ENCODE measurements at places on chromosomes 5 and 9. TPM values are rescaled to one million over a fixed set of nuclear protein-coding genes. Genes with fewer than 3 reads are reported as not detected.

Gene HNRNPA0
- 12.8 TPM for total RNA-seq

Gene MARCOL
- total RNA-seq: not detected

Gene PLPPR1
- not detected for total RNA-seq

Gene OR4F3
- 0.26 TPM for total RNA-seq

Gene ADAMTS16
- total RNA-seq: 0.17 TPM

Gene GMCL2
- total RNA-seq: under 0.01 TPM

Gene SEC61B
- total RNA-seq: 58.8 TPM

Gene IL3
- total RNA-seq: not detected

Gene HSPB3
- 21.1 TPM for total RNA-seq

Gene PCDHGB4
- 18.3 TPM for total RNA-seq

Gene GFPT2
- 26.7 TPM for total RNA-seq

Gene TAF11L11
- total RNA-seq: not detected

Gene GPRIN1
- 6.3 TPM for total RNA-seq

Gene SNCAIP
- total RNA-seq: 5.1 TPM

Gene CAPSL
- 0.33 TPM for total RNA-seq

Gene TUSC1
- total RNA-seq: 10.5 TPM

- H3K27ac ChIP-seq: no peak overlapping the region
- H3K4me1 ChIP-seq: no peaks in the 10 kb centered on the region
- no peak overlapping the region for H3K4me3 ChIP-seq
- DNase-seq: no peak
- H3K27me3 ChIP-seq: no peaks in the 10 kb centered on the region
Observed at GRCh38 chr5:2096887-2097505, 214.3 kb upstream of the IRX4 start.

- H3K27me3 ChIP-seq: no peaks in the 10 kb centered on the region
- H3K36me3 ChIP-seq: no peaks in the 10 kb centered on the region
- no peak for DNase-seq
- H3K4me1 ChIP-seq: peaks cover 7% of the 10 kb centered on the region
- no peak overlapping the region for H3K27ac ChIP-seq
- no peak overlapping the region for H3K4me3 ChIP-seq
Observed at GRCh38 chr9:91885746-91886413, 64.1 kb downstream of the ROR2 start.

GRCh38 chr9:38360839-38361472, 31.5 kb upstream of the ALDH1B1 start:
- no peak overlapping the region for H3K4me3 ChIP-seq

DNA sequence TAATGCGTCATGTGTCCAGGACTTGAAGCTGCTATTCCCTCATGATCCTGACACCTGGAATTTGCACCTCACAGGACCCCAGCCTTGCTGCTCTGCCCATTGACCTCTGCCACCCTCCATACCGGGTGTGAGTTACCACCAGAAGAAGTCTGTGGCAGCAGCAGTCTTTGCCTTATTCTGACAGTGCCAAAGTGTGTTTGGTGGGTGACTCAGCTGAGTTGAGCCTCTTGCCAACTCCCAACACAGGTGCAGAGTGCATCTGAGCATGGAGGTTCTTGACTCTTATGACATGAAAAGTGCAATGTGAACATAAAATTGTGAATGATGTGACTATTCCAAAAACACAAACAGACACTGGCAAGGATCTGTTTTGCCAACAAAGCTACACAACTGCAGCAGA, 1166.5 kb upstream of the CDH18 start:
- H3K4me3 ChIP-seq: no peak overlapping the region
- H3K27me3 ChIP-seq: no peaks in the 10 kb centered on the region
- no peak overlapping the region for H3K27ac ChIP-seq
- H3K36me3 ChIP-seq: no peaks in the 10 kb centered on the region

- H3K27me3 ChIP-seq: no peaks in the 10 kb centered on the region
- no peaks in the 10 kb centered on the region for H3K36me3 ChIP-seq
- no peak overlapping the region for H3K27ac ChIP-seq
- peak; percentile 98 for DNase-seq
- no peak overlapping the region for H3K4me3 ChIP-seq
- H3K4me1 ChIP-seq: peaks cover 19% of the 10 kb centered on the region
Observed at GRCh38 chr9:77712533-77713130, 64.5 kb upstream of the GNA14 start.

GRCh38 chr5:168165221-168165914, 126.1 kb upstream of the WWC1 start:
- no peak overlapping the region for H3K27ac ChIP-seq
- no peak for DNase-seq
- no peak overlapping the region for H3K4me3 ChIP-seq

- no peaks in the 10 kb centered on the region for H3K27me3 ChIP-seq
- no peaks in the 10 kb centered on the region for H3K36me3 ChIP-seq
- no peak for DNase-seq
Observed at GRCh38 chr5:89723907-89724306, 685.6 kb downstream of the CETN3 start.

DNA sequence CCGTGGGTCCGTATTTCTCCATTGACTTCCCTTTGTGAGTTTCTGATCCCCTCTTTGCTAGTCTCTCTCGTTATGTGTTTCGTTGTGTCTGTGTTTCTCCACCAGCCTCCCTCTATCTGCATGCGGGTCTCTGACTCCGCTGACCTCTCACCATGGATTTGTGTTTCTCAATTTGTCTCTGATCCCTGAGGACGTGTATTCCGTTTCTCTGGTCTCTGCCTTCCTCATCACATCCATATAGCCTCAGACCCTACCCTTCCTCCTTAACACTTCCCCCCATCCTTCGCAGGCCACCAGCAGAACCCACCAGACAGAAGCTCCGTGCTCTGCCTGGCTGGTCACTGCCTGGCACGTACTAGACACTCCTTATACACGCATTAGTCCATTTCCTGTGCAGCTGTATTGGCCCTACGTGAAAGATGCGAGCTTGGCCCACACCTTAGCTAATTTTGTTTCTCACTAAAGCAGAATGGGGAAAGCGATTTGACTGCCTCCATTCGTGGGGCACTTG, 631 bp downstream of the B4GALT7 start:
- no peak for DNase-seq
- H3K27ac ChIP-seq: peak overlapping the region; percentile 44
- H3K36me3 ChIP-seq: peaks cover 7% of the 10 kb centered on the region
- H3K27me3 ChIP-seq: no peaks in the 10 kb centered on the region
- H3K4me3 ChIP-seq: peak overlapping the region; percentile 94

DNA sequence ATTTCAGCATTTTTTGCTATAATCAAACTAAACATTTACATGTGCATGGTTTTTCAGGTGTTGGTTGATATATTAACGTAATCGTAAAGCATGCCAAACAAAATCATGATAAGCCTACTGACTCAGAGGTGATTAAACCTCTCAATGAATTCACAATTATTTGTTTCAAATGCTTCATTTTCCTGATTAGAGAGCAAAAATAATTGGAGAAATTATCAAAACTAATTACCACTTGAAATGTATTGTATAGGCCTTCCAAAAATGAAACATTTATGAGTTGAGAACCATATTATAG, 45.7 kb upstream of the JMY start:
- DNase-seq: no peak
- no peaks in the 10 kb centered on the region for H3K27me3 ChIP-seq
- no peaks in the 10 kb centered on the region for H3K4me1 ChIP-seq
- no peak overlapping the region for H3K27ac ChIP-seq

DNA sequence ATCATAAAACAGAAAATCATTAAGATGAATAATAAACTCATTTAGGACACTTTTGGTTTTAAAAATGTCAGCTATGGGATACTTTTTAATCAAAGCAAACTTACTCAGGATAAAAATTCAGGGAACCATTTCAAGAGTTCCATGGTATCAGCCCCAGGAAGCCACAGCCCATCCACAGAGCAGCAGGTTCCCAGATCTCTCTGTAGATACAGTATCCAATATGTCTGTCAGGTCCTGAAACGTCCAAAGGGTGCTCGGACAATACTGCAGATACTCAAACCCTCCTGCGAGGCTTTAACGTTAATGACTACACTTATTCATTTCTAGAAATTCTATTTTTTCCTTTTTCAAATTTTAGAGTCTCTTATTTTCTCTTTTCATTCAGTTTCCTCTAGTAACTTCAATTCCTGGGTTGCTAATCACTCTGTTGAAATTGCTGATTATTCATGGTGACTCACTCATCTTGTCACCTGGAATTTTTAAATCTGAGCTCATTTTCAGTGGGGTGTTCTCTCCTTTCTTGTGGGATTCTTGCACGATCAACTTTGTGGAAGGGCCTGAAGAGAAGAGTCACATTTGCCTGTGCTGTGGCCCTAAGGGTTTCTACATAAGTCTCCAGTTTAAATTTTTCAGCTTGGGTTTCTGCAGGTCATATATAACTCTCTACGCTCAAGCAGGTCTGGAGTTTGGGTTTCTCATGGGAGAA, 435.8 kb downstream of the CTNND2 start:
- no peaks in the 10 kb centered on the region for H3K4me1 ChIP-seq
- no peaks in the 10 kb centered on the region for H3K27me3 ChIP-seq
- no peak overlapping the region for H3K27ac ChIP-seq
- H3K4me3 ChIP-seq: no peak overlapping the region
- H3K36me3 ChIP-seq: no peaks in the 10 kb centered on the region
- DNase-seq: no peak

DNA sequence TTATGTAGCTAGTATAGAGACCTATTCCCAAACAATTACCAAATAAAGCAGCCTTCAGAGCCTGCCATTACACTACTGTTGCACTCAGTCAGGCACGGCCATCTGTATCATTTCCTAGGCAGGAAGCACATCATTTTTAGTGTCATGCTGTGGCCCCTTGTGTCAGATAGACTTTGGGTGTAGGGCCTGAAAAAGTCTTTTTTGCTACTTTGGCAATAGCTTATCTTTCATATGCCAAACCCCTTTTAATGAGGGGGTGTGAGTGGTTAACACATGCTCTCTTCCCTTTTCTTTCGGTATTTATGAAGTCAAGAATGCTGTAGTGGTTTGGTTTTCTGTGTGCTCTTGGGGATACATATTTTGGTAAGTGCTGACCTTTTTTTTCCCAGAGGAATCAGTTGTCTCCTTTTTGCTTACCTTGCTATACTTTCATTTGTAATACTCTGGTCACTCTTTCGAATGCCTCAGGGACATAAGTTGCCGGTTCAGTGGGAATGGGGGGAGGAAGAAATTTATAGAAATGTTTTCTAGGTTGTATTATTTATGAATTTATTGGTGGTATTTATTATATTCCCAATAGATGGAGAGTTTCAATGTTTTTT, 209.8 kb downstream of the CSNK1G3 start:
- H3K27ac ChIP-seq: no peak overlapping the region
- no peaks in the 10 kb centered on the region for H3K27me3 ChIP-seq
- peak; percentile 66 for DNase-seq
- H3K4me3 ChIP-seq: no peak overlapping the region
- no peaks in the 10 kb centered on the region for H3K4me1 ChIP-seq

- DNase-seq: peak; percentile 34
- H3K27ac ChIP-seq: no peak overlapping the region
Observed at GRCh38 chr5:151048526-151048925, 28.1 kb downstream of the GPX3 start.

DNA sequence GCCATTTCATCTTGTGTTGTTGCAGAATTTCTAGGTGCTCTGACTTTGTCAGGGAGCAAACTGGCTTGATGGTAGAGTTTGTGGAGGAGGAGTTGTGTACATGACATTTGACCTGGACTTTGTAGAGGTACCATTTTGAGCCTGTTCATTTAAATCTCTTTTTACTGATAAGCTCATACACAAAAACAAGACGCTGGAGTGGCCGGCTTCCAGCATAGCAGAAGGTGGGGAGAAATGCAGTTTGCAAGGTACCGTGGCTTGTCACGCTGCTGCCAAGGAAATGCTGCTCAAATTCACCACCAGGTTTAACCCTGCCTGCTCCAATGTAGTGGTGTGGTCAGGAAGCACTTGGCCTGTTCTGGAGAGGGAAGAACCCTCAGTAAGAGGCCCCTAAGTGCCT, 18.9 kb upstream of the IQGAP2 start:
- no peaks in the 10 kb centered on the region for H3K4me1 ChIP-seq
- no peak overlapping the region for H3K27ac ChIP-seq
- no peak overlapping the region for H3K4me3 ChIP-seq
- no peaks in the 10 kb centered on the region for H3K36me3 ChIP-seq

DNA sequence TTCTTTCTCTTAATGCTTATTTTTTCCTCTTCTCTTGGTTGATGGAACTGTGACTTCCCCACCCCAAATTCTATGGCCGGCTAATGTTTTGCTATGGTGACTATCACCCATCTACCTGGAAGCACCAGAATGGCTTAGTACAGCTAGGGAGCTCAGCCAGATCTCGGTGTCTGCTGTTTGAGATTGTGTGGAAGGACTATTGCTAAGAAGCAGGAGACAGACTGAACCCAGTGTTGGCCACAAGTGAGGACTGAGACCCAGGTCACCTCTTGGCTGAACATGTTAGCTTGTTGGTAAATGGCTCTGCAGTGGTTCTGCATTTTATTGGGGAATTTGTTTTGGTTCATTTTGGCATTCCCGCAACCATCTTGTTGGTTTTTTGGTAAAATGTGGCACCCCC, 2.7 kb downstream of the PRRC2B start:
- H3K27ac ChIP-seq: peak overlapping the region; percentile 71
- no peaks in the 10 kb centered on the region for H3K27me3 ChIP-seq
- H3K36me3 ChIP-seq: no peaks in the 10 kb centered on the region
- peaks cover 27% of the 10 kb centered on the region for H3K4me1 ChIP-seq

GRCh38 chr5:108312258-108312657, 69.6 kb downstream of the FBXL17 start:
- H3K4me1 ChIP-seq: no peaks in the 10 kb centered on the region
- no peak overlapping the region for H3K27ac ChIP-seq
- no peaks in the 10 kb centered on the region for H3K36me3 ChIP-seq
- H3K4me3 ChIP-seq: no peak overlapping the region
- DNase-seq: no peak

DNA sequence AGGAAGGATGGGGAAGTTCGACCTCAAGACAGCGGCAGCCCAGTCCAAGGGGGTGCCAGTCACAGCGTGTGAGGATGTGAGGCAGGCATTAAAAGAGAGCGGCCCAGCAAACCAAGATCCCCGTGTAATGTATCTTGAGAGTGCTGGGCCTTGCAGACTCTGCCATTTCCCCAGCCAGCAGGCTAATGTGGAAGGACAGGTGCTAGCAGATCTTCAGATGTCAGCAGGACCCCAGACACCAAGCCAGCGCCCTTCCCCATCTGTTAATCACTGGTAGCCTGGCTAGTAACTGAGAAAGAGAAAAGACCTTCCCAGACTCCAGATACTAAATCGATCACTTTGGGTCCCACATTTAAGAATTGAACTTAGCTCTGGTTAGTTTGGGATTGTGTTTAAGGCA, 62.2 kb downstream of the NTRK2 start:
- no peak overlapping the region for H3K4me3 ChIP-seq
- no peak overlapping the region for H3K27ac ChIP-seq
- H3K36me3 ChIP-seq: no peaks in the 10 kb centered on the region

GRCh38 chr9:426976-427375, 212.3 kb downstream of the DOCK8 start:
- H3K27ac ChIP-seq: no peak overlapping the region
- no peaks in the 10 kb centered on the region for H3K27me3 ChIP-seq
- no peaks in the 10 kb centered on the region for H3K4me1 ChIP-seq
- H3K36me3 ChIP-seq: no peaks in the 10 kb centered on the region

DNA sequence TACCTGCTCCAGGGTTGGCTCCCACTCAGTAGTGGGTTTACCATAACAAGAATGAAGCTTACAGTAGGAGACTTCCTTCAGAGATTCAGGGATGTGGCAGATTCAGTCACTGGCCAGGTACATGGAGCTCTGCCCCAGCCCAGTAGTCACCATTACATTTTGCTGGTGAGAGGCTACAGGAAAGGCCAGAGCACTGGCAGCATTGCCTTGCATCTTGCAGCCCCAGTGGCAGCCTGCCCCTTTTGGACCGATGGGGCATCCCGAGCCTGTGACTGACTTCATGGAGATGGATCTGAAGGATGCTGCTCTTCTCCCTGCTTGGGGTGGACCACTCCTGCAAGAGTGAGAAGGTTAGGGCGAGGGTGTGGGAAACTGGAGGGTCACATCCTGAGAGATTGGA, 16.8 kb downstream of the TAS2R1 start:
- H3K36me3 ChIP-seq: no peaks in the 10 kb centered on the region
- H3K4me1 ChIP-seq: no peaks in the 10 kb centered on the region
- H3K4me3 ChIP-seq: no peak overlapping the region
- H3K27ac ChIP-seq: no peak overlapping the region
- DNase-seq: no peak
